ENCODE measurements at places on chromosomes 3 and 15.

GRCh38 chr3:171254315-171254714 lies 205.9 kb downstream of the TNIK start:
- DNase-seq, result no peak

GRCh38 chr3:184636741-184637316 lies 75.0 kb downstream of the MAGEF1 start:
- no peak for DNase-seq

- DNase-seq, result no peak
Observed at GRCh38 chr15:93189561-93189960, 100.5 kb upstream of the RGMA start.

- DNase-seq, result no peak
Observed at GRCh38 chr3:108225221-108225620, 3.0 kb upstream of the IFT57 start.

GRCh38 chr3:196992461-196993065 lies 23.9 kb upstream of the PIGZ start:
- no peak for DNase-seq

DNA sequence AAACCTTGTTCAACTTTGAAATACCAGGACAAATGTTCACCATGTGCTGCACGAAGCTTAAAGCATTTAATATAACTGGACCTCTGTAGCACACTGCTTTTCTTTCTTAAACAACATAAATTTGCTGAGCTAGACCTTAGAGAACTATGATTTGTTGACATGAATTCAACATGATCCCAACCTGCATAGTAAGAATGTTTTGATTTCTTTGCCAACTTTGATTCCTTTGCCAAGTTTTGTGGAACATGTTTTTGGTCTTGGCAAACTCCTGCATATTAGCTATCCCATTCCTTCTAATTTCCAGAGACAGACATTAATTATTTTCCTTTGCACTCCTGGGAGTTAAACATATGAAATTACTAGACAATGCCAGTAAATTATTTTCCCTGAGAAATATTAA lies 197.2 kb upstream of the RBMS3 start:
- DNase-seq, result no peak

GRCh38 chr3:194274424-194275085 lies 76.6 kb downstream of the CPN2 start:
- no peak for DNase-seq

- no peak for DNase-seq
Observed at GRCh38 chr3:126837773-126838172, 133.7 kb downstream of the CHCHD6 start.

DNA sequence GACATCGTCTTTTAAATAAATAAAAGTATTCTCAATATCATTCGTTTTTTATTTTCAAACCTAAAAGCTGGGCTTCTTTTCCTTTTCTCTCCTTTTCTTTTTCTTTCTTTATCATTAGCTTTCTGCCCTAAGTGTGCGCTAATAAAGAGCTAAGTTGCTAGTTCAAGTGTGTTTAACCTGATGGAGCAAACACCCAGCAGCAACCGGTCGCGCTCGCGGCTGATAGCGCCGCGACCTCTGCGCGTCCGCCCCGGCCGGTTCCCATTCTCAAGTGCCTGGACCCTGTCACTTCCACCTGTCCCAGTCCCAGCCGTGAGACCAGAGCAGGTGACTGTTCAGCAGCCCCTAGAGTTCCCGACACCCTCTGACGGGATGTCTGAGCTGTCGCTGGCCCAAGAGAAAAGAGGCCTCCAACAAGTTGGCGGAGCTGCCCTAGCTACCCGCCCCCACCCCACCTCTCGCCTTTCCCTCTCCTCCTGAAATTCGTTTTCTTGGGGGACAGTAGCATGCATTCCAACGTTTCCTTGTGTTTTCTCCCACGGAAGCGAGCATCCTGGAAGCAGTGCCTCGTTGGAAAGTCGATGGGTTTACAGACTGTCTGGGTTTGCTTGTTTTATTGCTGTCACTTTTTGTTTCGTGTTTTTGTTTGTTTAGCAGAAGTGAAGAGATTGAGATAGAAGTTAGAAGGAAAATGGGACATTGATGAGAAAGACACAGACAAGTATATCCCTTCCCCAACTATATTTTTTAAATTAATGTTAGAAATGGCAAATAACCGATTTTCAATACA lies 3.1 kb upstream of the MECOM start:
- DNase-seq, result no peak

DNA sequence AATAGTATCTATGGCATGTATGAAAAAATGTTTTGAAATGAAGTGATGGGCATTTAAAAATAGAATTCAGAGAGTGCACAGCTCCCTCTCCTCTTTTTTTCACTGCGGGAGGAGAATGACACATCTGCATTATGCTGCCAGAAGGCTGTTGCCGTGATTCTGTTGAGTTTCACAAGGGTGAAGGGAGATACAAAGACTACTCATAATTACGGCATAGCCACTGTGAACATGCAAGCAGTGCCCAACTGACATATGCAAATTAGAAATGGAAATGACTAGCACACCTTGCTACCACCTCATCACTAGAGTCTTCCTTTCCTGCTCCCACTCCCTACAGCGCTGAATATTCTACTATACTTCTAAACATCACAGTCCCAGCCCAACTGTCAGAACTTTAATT lies 20.1 kb downstream of the IFT57 start:
- DNase-seq, result no peak

- DNase-seq, result no peak
Observed at GRCh38 chr15:42069025-42069424, 25.3 kb downstream of the PLA2G4D start.

DNA sequence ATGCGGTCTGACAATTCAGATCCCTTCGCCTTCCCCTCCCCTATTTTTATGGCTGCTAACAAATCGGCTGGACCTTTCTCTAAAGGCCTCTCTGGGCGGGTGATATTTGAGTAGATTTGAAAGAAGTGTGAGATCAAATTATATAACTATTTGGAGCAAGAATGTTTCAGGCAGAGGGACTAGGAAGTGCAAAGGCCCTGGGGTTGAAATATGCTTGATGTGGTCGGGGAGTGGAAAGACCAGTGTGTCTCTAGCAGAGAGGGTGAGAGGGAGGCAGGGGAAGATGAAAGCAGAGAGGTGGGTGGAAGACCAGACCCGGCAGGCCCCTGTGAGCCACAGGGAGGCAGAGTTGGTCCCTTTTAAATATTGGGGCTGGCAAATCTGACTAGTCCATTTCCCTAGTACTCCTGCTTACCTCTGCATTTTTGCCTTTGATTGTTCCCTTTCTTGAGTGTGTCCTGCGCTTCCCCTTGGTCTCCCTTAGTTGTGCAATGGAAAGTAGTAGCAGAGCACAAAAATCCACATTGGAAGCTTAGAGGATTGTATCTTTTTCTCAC lies 32.3 kb downstream of the SLCO3A1 start:
- DNase-seq, result no peak

DNA sequence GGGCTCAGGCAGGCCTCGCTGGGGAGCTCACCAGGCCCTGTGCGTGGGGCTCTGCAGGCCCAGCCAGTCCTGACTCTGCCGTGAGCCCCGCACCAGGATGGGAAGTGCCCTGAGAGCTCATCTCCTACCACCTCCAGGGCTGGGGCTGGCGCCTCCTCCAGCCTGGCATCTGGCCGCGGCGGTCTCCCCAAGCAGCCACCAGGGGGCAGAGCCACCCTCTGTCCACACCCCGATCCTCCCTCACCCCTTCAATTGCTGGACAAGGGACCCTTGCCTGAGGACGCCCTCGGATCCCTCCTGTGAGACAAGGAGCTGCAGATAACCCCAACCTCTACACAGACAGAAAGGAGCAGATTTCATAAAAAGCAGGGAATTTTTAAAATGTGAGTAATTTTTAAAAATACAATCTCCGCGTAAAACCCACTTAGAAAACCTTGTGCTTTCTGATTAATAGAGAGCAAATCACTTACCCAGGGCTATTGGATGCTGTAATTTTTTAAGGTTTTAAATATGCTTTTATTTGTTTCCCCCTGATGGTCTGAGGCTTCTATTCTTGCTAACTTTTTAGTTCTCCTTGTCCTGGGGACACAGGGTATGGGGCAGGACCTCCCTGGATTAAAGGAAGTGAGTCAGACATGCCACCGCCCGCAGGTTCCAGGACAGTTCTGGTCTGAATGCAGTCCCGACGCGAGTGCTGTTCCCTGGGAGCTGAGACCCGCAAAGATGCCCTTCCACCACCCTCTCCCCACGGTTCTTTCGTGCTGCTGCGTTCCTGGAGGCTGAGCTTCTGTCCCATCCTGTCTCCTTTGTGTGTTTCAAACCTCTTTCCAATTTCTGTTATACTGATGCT lies 52.3 kb upstream of the CHRNA7 start:
- DNase-seq, result peak; percentile 39

- DNase-seq, result no peak
Observed at GRCh38 chr3:129014148-129014547, 13.0 kb downstream of the EFCC1 start.

- DNase-seq, result no peak
Observed at GRCh38 chr3:197336348-197336747, 37.9 kb upstream of the DLG1 start.

- DNase-seq, result no peak
Observed at GRCh38 chr3:30286007-30286669, 320.3 kb upstream of the TGFBR2 start.

DNA sequence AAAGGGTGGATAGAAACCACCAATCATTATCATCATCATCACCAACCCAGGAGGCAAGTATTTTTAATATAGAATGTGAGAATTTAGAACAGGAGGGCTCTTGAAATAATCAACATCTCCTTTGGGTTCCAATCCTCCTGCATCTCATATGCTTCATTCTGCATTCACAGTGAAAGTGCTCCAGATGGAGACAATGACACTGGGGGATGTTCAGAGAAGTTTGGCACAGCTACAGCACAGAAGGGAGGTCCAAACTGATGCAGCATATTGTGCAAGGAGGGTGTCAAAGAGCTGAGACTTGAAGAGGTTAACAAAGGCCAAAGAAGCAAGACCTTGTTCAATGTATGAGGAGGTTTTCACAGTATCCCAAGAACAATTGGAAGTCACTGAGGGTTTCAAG lies 767.1 kb downstream of the NTRK3 start:
- DNase-seq, result no peak

GRCh38 chr3:183619624-183620251 lies 15.7 kb upstream of the KLHL24 start:
- no peak for DNase-seq

- DNase-seq, result no peak
Observed at GRCh38 chr3:156825795-156826143, 384 bp upstream of the LEKR1 start.

GRCh38 chr3:43909149-43909548 lies 218.4 kb downstream of the ABHD5 start:
- DNase-seq, result no peak

DNA sequence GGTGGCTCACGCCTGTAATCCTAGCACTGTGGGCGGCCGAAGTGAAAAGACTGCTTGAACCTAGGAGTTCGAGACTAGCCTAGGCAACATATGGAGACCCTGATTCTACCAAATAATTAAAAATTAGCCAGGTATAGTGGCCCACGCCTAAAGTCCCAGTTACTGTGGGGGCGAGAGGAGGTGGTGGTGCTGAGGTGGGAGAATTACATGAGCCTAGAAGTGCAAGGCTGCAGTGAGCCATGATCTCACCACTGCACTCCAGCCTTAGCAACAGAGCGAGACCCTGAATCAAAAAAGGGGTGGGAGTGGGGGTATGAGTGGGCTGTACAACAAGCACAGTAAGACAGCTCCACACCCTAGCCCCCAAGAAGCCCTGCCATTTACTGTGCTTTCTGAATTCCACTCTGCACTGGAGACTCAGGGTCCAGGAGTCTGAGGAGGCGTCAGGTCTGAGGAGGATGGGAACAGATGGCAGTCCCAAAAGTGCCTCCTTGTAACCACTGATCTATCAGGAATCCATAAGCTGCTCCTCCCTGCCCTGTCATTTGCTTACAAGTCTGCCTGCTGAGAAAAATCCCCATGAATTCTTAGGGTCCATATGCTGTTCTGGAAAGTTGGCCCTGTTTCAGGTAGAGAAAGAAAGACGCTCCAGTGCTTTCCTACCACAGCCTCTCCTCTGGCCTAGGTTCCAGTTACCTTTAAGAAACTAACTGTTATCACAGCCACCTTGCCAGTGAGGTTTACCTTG lies 171.1 kb downstream of the MAGI1 start:
- no peak for DNase-seq

- DNase-seq, result no peak
Observed at GRCh38 chr3:53624061-53624857, 129.8 kb downstream of the CACNA1D start.

GRCh38 chr3:103446953-103447629 lies 1012.3 kb downstream of the ZPLD1 start:
- DNase-seq, result no peak

- DNase-seq, result no peak
Observed at GRCh38 chr3:85387913-85388505, 429.2 kb downstream of the CADM2 start.

GRCh38 chr3:89058371-89058770 lies 49.0 kb upstream of the EPHA3 start:
- no peak for DNase-seq

- no peak for DNase-seq
Observed at GRCh38 chr15:90675464-90675863, 41.7 kb upstream of the BLM start.

- DNase-seq, result no peak
Observed at GRCh38 chr3:173823911-173824460, 426.4 kb downstream of the NLGN1 start.

DNA sequence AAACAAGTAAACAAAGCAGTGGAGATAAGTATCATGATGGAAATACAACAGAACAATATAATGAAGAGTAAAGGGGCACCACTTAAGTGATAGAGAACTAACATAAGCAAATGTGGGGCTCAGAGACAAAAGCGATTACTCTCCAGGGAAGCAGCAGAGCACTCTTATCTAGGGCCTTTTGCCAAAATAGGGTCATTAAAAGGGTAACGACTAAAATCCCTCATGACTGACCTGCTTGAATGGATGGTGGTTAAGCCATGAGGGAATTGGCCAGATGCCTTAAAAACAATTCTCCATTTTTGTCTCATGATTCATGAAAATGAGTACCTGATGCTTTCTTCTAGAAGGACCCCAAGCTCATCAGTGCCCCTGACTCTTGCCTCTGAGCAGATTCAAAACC lies 3.2 kb upstream of the SLC7A14 start:
- DNase-seq, result no peak

DNA sequence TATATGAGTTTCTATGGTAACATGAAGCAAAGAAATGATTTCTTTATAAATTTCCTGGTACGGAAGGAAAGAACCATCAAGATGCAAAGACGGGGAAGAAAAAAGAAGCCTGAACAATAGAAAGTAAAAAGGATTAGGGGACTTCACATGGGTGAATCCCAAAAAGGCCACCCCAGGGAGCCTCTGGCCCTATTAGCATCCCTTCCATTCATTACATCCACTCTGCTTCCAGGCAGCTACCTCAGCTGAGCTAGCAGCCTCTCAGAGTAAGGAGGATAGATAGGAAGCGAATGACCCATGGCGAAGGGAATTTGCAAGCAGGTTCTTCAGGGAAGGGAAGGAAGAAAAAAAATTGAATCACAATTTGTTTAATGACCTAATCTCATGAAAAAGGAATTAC lies 81.6 kb downstream of the GABRB3 start:
- DNase-seq, result no peak

- DNase-seq, result no peak
Observed at GRCh38 chr3:153192327-153192726, 30.3 kb downstream of the RAP2B start.

GRCh38 chr3:127354761-127355160 lies 66.9 kb upstream of the PRR20G start:
- DNase-seq, result no peak

- DNase-seq, result no peak
Observed at GRCh38 chr3:102712896-102713295, 278.1 kb downstream of the ZPLD1 start.

- DNase-seq, result no peak
Observed at GRCh38 chr15:88042047-88042446, 214.5 kb downstream of the NTRK3 start.

GRCh38 chr15:68034081-68034480 lies 20.0 kb upstream of the PIAS1 start:
- DNase-seq, result no peak

- DNase-seq, result no peak
Observed at GRCh38 chr15:40536501-40536900, 28.3 kb downstream of the CCDC32 start.

All from stimulated activated CD4-positive, alpha-beta T cell treated with anti-CD3 and anti-CD28 coated beads, TNF-alpha, amount 100 ng/mL, for 4 hours (primary cell).